HCT116 (cell line): ENCODE measurements at places on chromosomes 12 and 14. TPM values are rescaled to one million over a fixed set of nuclear protein-coding genes. Genes with fewer than 3 reads are reported as not detected.

DNA sequence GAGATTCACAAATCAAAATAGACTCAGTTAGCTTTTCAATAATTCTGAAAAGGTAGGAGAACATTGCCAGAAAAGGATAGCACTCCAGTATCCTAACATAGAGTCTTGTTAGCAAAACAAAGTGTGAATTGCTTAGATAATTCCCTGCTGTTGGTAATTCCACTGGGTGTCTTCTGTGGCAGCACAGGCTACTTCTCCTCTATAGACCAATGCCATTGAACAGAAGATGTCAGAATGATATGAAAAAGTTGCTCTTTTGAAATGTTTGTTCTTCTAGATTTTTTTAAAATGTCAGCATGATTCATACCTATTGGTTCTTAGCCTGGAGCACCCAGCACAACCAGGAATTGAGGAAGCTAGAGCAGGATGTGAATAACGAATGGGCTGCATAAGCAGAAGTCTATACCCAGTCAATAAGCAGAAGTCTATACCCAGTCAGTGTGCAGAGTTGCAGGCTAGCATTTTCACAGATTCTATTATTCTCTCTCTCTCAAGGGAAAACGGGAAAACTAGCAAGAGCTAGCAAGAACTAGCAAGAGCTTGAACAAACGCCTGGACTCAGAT, 112.8 kb downstream of the SYT1 start:
- H3K27ac ChIP-seq = no peak overlapping the region
- no peak overlapping the region for H3K4me3 ChIP-seq
- no peak for DNase-seq
- no peaks in the 10 kb centered on the region for H3K27me3 ChIP-seq
- H3K36me3 ChIP-seq = no peaks in the 10 kb centered on the region
- H3K4me1 ChIP-seq = no peaks in the 10 kb centered on the region

DNA sequence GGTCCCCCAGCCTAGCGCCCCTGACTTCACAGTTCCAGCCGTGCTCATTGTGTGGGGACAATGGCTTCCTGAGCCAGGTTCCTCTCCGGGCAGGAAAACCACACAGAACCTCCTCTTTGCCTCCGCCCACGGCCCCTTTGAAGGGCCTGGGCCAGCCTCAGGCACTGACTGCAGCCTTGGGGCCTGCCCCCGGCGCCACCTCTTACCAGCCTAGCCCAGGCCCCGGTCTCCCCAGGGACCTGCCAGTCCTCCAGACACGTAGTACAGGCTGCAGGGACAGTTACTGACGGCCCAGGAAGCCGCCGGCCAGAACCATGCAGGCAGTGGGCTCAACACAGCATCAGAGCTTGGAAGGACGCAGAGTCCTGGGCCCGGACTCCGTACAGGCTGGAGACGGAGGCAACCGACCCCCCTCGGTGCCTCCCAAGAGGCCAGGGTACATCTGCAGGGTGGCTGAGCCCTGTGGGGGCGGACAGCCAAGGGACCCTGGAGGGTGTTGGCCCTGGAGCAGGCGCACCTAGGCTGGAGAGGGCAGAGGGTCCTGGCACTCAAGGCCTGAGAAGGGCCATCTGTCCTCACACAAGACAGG, 20.9 kb upstream of the NUDT14 start:
- no peak overlapping the region for H3K4me3 ChIP-seq
- no peak for DNase-seq
- peaks cover 23% of the 10 kb centered on the region; the same call in 1 of the 2 replicates for H3K4me1 ChIP-seq
- no peaks in the 10 kb centered on the region for H3K36me3 ChIP-seq

GRCh38 chr14:83255015-83255726, 1721.5 kb upstream of the SEL1L start:
- H3K4me3 ChIP-seq = no peak overlapping the region
- no peak overlapping the region for H3K27ac ChIP-seq
- no peak for DNase-seq
- H3K36me3 ChIP-seq = no peaks in the 10 kb centered on the region

DNA sequence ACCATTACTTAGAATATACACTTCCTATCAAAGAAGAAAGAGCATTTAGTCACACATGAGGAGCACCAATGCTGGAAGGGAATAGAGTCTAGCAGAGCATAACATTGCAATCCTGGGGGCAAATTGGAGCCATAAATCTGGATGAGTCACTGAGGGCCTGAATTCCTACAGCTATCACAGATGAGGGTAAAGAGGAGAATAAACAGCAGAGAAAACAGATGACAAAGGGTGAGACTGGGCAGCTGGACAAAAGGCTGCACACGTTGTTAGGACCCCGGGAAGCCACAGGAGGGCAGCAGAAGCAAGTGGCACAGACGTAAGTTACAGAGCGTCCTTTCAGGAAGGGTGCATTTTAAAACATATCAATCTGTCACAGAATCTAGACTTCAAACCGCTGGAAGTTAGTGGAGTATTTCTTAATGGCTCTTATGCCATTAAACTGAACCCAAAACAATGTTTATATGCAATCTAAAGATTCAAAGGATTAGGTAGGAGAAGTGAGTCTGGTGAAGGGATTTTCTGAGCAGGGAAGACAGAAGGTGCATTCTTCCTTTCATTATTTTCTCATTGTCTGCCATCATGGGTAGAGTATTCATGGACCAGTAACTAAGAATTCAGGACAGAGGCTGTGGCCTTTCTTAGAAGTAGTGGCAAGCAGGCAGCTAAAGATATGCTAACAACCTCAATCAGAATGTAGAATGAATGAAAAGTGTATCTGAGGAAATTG, 159.8 kb upstream of the DAAM1 start:
- no peaks in the 10 kb centered on the region for H3K27me3 ChIP-seq
- H3K4me1 ChIP-seq = peaks cover 9% of the 10 kb centered on the region
- H3K4me3 ChIP-seq = no peak overlapping the region
- H3K36me3 ChIP-seq = no peaks in the 10 kb centered on the region

GRCh38 chr14:75054421-75054820, 3.2 kb upstream of the MLH3 start:
- H3K4me1 ChIP-seq = no peaks in the 10 kb centered on the region; the same call in 1 of the 2 replicates
- no peak for DNase-seq
- no peaks in the 10 kb centered on the region for H3K36me3 ChIP-seq
- H3K27me3 ChIP-seq = no peaks in the 10 kb centered on the region

GRCh38 chr12:98852181-98852580, 207.1 kb downstream of the APAF1 start:
- no peaks in the 10 kb centered on the region for H3K4me1 ChIP-seq
- no peak overlapping the region for H3K27ac ChIP-seq

GRCh38 chr14:89221109-89221810, 195.8 kb downstream of the FOXN3 start:
- H3K27ac ChIP-seq = no peak overlapping the region
- DNase-seq = no peak
- no peaks in the 10 kb centered on the region for H3K27me3 ChIP-seq
- H3K4me1 ChIP-seq = no peaks in the 10 kb centered on the region
- H3K4me3 ChIP-seq = no peak overlapping the region
- no peaks in the 10 kb centered on the region for H3K36me3 ChIP-seq

- H3K27ac ChIP-seq = no peak overlapping the region
- DNase-seq = no peak
- no peak overlapping the region for H3K4me3 ChIP-seq
- H3K27me3 ChIP-seq = no peaks in the 10 kb centered on the region
- H3K36me3 ChIP-seq = no peaks in the 10 kb centered on the region
Measured at GRCh38 chr12:42010715-42011114, 134.0 kb downstream of the GXYLT1 start.

DNA sequence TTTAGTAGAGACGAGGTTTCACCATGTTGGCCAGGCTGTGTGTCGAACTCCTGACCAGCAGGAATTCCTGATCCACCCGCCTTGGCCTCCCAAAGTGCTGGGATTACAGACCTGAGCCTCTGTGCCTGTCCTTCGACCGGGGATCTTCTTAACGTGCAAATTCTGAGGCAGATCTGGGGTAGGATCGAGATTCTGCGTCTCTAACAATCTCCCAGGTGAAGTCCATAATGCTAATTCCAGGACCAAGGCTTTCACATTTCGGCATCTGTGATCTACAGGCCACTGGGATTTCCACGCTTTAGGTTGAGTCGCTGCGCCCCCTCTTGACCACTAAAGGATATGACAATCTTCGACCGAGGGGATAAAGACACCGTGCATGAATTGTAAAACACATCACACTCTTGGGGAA, 24.8 kb downstream of the FOS start:
- peak; percentile 60 for DNase-seq
- H3K4me3 ChIP-seq = no peak overlapping the region
- H3K36me3 ChIP-seq = no peaks in the 10 kb centered on the region
- H3K27ac ChIP-seq = no peak overlapping the region

DNA sequence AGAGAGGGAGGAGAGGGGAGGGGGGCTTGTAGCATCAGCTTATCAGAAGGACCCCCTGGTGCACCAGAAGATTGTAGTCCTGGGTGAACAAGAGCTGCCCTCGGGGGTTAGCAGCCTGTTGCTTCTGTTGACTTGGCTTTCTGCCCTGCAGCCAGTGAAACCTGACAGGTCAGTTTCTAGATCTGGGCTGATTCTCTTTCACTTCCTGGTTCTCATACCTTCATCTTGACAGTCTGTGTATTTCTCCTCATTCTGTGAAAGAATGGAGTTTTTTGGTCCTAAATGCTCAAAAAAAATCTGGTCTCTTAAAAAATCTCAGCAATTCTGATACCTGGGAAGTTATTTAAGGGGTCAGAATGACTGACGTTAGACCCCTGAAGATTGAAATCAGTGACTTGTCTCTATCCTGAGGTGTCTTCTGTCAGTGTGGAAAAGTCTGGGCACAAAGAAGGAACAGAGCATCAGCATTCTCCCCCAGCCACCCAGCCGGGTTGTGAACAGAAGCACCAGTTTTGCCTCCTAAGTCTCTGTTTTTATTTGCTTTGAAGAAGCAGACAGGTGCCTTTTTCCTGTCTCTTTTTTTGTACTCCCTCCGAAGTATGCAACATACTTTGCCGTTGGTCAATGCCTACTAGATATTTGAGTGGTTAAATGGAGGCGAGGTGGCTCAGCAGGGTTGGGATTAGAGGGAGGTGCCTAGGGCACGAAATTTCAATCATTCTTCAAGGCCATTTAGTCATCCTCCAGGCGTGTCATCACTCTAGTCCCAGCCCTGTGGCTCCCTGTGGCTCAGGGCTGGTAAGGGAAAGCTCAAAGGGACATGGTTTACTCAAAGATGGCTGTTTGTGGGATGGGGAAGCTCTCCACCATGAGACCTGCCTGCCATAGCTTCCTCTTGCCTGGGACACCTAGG, 24.0 kb downstream of the TTC9 start:
- no peaks in the 10 kb centered on the region for H3K36me3 ChIP-seq
- DNase-seq = peak; percentile 45
- peak overlapping the region; percentile 47; the same call in 1 of the 2 replicates for H3K27ac ChIP-seq

- H3K4me1 ChIP-seq = peaks cover 11% of the 10 kb centered on the region
- DNase-seq = no peak
- H3K27me3 ChIP-seq = no peaks in the 10 kb centered on the region
- H3K36me3 ChIP-seq = no peaks in the 10 kb centered on the region
- H3K27ac ChIP-seq = no peak overlapping the region
Measured at GRCh38 chr14:80586131-80586530, 355.4 kb downstream of the CEP128 start.

GRCh38 chr14:68148763-68149162, 329.2 kb downstream of the RAD51B start:
- no peak for DNase-seq
- H3K4me3 ChIP-seq = no peak overlapping the region
- peak overlapping the region; percentile 99; the same call in 1 of the 2 replicates for H3K27ac ChIP-seq
- H3K4me1 ChIP-seq = peaks cover 43% of the 10 kb centered on the region
- no peaks in the 10 kb centered on the region for H3K27me3 ChIP-seq
- no peaks in the 10 kb centered on the region for H3K36me3 ChIP-seq

GRCh38 chr12:122412851-122413433, 9.5 kb downstream of the CLIP1 start:
- H3K36me3 ChIP-seq = no peaks in the 10 kb centered on the region
- H3K27me3 ChIP-seq = no peaks in the 10 kb centered on the region
- no peak overlapping the region for H3K4me3 ChIP-seq
- no peak for DNase-seq
- H3K27ac ChIP-seq = no peak overlapping the region
- peaks cover 7% of the 10 kb centered on the region for H3K4me1 ChIP-seq

DNA sequence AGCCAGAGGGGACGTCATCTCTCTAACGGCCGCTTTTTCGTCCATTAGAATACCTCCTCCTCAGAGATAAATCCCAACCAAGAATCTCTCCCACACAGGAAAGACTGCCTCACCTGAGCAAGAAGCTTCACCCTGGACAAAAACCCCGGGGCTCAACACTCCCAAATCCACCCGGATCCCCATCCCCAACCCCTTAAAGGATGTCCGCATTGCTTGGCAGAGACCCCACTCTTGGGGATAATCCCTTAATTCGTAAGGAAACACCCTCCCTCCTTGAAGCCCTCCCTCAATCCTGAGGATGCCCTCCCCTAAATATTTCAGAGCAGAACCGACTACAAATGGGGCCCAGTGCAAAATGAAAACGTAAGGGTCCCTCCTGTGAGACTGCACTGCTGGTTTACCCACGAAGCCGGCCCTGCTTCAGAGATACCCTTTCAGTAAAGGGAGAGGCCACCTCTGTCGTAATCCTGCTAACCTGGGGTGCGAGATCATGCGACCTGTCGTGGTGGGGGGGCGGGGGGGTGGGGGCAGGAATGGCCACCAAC, 655 bp upstream of the DYNLL1 start:
- H3K4me3 ChIP-seq = peak overlapping the region; percentile 93
- H3K27ac ChIP-seq = peak overlapping the region; percentile 7
- DNase-seq = no peak
- 0 out of 2 replicates have a peak, but pooled peaks cover 9% of the 10 kb centered on the region for H3K4me1 ChIP-seq

- DNase-seq = no peak
- H3K27me3 ChIP-seq = no peaks in the 10 kb centered on the region
- no peak overlapping the region for H3K27ac ChIP-seq
- H3K4me1 ChIP-seq = no peaks in the 10 kb centered on the region
- H3K4me3 ChIP-seq = no peak overlapping the region
Measured at GRCh38 chr12:104154806-104155205, 16.8 kb upstream of the NFYB start.

GRCh38 chr14:104443391-104444158, 136.0 kb upstream of the C14orf180 start:
- no peak overlapping the region for H3K4me3 ChIP-seq
- H3K36me3 ChIP-seq = no peaks in the 10 kb centered on the region
- no peak for DNase-seq
- no peaks in the 10 kb centered on the region for H3K4me1 ChIP-seq
- no peak overlapping the region for H3K27ac ChIP-seq

DNA sequence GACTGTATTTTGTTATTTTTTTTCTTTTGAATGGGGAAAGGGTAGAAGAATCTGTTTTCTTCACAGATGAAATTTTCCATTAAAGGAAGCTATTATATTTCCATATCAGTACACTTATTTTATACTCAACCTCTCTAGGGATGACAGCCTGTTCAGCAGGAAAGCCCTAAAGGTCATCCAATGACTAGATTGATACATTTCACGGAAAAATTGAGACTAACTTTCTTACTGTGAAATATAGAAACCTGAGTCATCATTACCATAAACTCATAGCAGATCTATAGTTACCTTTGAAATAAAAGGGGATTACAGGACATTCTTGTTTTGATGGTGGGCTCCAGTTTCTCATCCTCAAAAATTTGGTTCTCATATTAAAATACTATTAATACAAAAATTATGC, 36.1 kb upstream of the PTCSC3 start:
- H3K27ac ChIP-seq = no peak overlapping the region
- H3K4me3 ChIP-seq = no peak overlapping the region
- no peaks in the 10 kb centered on the region for H3K36me3 ChIP-seq
- H3K27me3 ChIP-seq = peaks cover 29% of the 10 kb centered on the region
- no peak for DNase-seq

SMCO2 gene
- total RNA-seq = not detected

LPAR5 gene
- total RNA-seq = 5.2 TPM

TAS2R7 gene
- total RNA-seq = not detected

SPX gene
- 0.76 TPM for total RNA-seq

TSPAN19 gene
- total RNA-seq = 0.32 TPM

SLCO1B1 gene
- 0.32 TPM for total RNA-seq

GDF3 gene
- not detected for total RNA-seq

NOC4L gene
- total RNA-seq = 47.6 TPM

FAM177A1 gene
- total RNA-seq = 46.2 TPM

SYCP3 gene
- not detected for total RNA-seq

KRT77 gene
- not detected for total RNA-seq

DLGAP5 gene
- total RNA-seq = 72.8 TPM
